AG08396 (cell line): ENCODE measurements at places on chromosomes 13 and 19.

DNA sequence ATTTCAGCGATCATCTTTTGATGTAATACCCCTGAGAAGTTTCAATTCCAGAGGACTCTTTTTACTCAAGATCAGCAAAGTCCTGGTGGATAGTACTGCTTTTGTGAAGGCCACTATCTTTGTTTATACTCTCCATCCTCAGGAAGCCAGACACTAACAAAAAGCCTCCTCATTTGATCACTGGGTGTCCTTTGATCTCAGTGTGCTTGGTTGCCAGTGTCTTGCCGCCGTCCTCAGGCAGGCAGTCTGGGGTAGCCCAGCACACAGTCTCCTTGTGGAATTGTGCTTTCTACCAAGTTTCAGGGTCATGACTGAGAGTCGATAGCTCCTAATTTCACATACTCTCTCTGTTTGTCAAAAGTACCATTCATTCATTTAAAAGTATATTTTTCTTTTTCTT, 762.2 kb downstream of the EFNB2 start:
- DNase-seq = no peak

GRCh38 chr13:108993346-108993745, 363.9 kb downstream of the MYO16 start:
- DNase-seq = peak; percentile 18

DNA sequence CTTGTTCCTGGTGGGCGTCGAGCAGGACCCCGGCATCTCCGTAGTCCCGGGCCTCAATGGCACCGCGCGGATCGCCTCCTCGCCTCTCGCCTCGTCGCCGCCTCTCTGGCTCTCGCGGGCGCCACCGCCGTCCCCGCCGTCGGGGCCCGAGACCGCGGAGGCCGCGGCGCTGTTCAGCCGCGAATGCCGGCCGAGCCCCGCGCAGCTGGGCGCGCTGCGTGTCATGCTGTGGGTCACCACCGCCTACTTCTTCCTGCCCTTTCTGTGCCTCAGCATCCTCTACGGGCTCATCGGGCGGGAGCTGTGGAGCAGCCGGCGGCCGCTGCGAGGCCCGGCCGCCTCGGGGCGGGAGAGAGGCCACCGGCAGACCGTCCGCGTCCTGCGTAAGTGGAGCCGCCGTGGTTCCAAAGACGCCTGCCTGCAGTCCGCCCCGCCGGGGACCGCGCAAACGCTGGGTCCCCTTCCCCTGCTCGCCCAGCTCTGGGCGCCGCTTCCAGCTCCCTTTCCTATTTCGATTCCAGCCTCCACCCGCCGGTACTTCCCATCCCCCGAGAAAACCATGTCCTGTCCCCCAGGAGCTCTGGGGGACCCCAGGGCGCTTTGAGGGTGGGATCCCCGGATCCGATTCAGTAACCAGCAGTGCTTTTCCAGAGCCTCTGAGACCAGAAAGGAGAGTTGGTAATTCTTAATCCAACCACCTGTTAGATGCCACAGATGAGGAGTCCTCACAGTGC, 885 bp downstream of the MLNR start:
- DNase-seq = peak; percentile 35

GRCh38 chr19:40247178-40247577, 20.7 kb upstream of the CCNP start:
- no peak for DNase-seq

DNA sequence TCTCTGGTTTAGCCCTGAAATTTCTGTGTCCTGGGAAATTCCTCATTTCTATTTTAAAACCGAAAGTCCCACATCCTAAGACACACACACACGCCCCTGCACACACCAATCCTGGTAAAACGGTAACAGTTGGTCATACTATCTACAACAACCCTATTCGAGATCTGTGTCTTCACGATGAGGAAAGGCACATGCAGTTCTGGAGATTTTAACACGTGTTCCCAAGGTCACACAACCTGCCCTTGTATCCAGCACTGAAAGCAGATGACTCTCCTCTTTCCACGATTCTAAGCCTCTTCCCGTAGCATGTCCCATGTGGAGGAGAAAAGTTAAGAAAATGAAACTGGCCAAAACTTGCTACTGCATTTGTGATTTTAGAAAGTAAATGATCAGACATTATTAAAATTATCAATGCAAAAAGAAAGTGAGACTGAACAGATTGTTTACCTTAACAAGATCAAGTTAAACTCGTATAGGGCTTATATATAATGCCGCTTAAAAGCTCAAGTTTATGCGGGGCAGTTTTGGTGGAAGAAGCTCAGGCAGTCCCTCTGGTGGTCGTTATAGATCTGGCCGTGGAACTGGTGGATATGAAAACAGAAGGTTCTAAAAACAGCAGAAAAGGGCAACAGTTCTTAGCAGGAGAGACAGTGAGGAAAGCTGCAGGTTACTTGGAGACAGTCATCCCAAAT, 32.7 kb downstream of the VSTM1 start:
- no peak for DNase-seq

GRCh38 chr13:50131920-50132903, 117.0 kb downstream of the KCNRG start:
- DNase-seq = no peak

DNA sequence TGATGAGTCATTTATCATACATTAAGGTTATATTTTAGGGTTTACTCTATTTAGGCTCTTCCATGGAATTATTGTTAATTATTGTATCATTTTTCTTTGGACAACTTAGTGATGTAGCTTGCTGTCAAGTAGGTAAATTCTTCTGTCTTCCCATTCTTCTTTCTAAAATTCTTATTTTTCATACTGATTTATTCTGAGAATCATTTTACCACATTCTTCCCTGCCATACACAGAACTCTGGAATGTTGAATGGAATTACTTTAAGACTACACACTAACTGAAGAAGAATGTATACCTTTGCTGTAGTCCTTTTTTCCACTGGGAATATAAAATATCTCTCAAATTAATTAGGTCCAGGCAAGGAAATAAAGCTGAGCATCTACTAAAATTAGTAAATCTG, 24.5 kb upstream of the SLC7A1 start:
- no peak for DNase-seq

DNA sequence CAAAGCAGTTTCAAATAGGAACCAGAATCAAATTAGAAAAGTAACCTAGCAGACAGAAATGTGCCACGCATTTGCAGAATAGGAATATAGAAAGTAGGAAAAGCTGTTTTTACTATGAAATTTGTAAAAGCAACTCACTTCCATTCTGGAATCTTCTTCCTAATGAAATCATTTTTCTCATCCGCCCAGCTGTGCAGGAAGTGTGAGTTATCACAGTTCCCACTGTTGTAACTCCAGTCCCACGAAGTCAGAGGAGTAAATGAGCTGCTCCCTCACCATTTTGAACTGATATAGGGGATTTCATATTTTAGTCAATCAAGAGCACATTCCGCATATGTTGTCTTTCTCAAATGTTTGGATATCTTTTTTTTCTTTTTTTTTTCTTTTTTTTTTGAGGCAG, 230.8 kb downstream of the TBC1D4 start:
- DNase-seq = no peak

DNA sequence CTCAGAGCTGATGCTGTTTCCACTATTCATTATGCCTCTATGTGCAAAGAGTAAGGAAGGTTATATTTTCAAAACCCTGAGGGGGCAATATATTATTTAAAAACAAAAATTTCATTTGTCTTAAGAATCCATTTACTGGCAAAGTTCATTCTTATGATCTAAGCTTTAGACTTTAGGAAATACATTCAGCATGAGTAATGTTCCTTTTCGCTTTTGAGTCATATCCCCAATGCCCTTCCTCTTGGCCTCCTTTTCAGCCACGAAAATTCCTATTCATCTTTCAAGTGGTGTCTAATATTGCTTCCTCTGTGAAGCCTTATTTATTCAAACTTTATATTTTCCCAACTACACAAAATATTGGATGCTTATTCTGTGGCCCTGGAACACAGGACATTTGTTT, 1317.0 kb downstream of the PCDH9 start:
- peak; percentile 24 for DNase-seq

DNA sequence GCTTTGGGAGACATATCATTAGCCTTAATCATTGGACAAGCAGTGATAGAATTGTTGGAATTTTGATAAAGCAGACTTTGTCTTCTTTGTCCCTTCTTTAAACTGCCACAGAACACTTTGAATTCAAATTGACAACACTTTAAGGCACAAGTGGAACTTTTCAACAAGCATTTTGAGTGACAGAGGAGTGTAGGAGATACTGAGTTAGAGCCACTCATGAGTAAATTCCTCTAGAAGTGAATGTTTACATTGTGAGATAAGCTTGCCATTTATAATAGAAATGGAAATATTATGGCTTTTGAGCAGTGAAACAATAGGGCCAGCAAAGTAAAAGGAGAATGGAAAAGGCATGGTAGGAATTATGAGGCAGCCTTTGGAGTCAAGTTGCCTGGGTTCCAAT, 515.8 kb downstream of the SLITRK6 start:
- no peak for DNase-seq

GRCh38 chr13:74561155-74561554, 427.0 kb upstream of the KLF12 start:
- no peak for DNase-seq

- no peak for DNase-seq
Observed at GRCh38 chr13:44474122-44474910, 100.7 kb downstream of the SERP2 start.

DNA sequence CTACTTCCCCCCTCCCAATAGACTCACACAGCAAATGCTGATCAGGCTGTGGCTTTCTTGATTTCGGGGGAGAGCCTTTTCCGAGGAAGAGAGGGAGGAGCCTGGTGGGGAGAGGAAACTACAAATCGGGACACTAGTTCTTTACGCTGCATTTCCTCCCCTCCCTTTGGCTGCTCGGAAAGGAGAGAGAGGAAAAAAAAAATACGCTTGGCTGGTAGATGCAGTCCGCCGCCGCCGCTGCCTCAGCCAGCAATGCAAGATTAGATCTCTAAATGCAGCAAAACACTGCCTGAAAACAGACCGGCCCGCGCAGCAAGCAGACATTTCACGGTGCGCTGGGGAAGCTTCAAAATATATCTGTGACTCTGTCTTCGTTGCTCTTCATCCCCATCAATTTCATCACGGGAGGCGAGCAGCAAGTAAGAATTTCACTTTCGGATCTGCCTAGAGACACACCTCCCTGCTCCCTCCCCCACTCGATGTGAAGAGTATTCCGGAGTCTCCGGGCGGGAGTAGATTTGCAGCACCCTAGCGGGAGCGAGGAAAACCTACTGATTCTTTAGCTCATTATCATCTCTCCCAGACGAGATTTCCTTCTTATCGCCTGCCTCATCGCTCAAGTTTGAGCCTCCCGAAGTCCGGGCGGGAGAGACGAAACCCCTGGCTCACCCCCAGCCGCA, at the start of gene PCDH17:
PCDH17 (plus strand) TSS at position 149 of the 680 bp plus-strand sequence. CDS start 803 bp downstream, outside the sequence.
- DNase-seq = peak; percentile 22

GRCh38 chr19:31350693-31351055, 1.4 kb upstream of the TSHZ3 start:
- peak; percentile 85 for DNase-seq

DNA sequence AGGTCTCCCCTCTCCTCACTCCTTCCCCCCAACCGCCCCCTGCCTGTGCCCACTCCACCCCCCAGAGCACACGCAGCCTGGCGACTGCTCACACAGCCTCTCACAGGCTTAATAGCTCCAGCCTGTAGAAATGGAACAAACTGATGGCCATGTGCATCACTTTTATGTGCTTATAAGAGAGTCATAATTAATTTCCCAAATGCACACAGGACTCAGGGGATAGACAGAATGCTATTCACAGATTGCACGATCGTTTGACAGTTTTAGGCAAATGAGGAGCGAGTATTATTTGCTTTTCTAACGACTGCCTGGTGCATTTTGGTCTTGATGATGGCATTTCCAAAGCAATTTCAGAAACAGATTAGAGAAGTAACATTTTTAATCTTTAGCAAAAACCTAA, 97.7 kb upstream of the VSTM2B start:
- DNase-seq = no peak

GRCh38 chr19:15091918-15092753, 10.1 kb downstream of the OR1I1 start:
- peak; percentile 36 for DNase-seq

DNA sequence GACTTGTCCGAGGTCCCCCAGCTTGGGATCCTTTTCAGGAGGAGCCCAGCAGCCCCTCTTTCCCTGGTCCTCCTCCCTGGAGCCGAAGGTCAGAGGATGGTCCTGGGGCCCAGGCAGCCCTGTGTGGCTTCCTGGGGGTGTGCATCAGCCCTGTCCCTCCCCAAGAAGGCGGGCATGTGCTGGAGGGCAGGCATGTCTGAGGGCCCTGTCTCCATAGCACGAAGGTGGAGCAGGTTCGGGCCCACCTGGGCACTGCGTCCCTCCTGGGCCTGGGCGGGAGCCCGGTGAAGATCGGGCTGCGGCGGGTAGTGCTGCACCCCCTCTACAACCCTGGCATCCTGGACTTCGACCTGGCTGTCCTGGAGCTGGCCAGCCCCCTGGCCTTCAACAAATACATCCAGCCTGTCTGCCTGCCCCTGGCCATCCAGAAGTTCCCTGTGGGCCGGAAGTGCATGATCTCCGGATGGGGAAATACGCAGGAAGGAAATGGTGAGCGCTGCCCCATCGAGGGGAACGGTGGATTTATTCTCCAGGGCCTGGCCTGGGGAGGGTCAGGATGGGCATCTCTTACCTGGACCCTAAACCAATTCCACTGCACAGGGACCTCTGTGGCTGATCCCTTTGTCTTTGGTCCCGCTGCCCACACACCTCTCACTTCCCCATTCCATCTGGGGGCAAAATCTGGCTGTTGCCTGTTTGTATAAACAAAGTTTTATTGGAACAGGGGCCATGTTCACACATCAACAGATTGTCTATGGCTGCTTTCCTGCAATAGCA, 10.9 kb downstream of the TIMM13 start:
- no peak for DNase-seq

DNA sequence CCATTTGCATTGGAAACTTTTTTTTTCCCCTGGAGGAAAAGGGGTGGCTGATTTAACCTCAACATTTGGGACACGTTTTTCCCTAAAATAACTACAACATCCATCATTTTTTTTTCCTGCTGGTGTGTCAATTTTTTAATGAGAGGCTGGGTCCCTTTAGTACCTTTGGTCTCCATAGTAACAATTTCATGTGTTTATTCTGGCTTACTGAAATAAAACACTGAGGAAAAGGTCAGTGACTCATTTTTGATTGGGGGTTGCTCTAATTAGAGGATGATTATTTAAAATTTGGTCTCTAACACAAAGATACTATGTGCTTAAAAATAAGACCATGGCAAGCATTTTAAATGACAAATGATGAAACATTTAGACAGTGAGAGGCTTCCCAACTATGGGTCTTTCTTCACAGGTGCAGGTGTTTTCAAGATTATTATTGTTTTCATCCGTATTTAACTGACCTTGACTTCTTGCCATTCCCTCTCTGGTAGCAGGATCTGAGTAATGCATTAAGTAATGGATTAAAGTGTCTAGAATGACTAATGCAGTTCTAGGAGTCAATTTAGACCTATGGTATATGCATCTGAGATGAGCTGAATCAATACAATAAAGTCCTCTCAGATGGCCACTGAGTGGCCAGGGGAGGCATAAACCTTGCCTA, 406.4 kb downstream of the KCNRG start:
- no peak for DNase-seq

- DNase-seq = no peak
Observed at GRCh38 chr19:58261600-58261967, 17.2 kb upstream of the ZNF8 start.

GRCh38 chr13:66536746-66537145, 693.4 kb downstream of the PCDH9 start:
- DNase-seq = no peak

GRCh38 chr19:47701717-47702552, 11.3 kb upstream of the EHD2 start:
- DNase-seq = no peak

- DNase-seq = no peak
Observed at GRCh38 chr13:99932912-99933311, 38.7 kb downstream of the ZIC5 start.

GRCh38 chr19:13691569-13692435, 72.5 kb upstream of the MRI1 start:
- DNase-seq = peak; percentile 63
